Upper lobe of left lung (tissue), 6 donors: ENCODE measurements at places on chromosomes 1 and 21. TPM values are rescaled to one million over a fixed set of nuclear protein-coding genes. Genes with fewer than 3 reads are reported as not detected.

ZSWIM5 gene
- 6.3 TPM for total RNA-seq

ZBTB8A gene
- total RNA-seq, result 5.2 TPM

NTMT2 gene
- not detected for total RNA-seq

SLC30A2 gene
- 0.09 TPM for total RNA-seq

SLAMF8 gene
- 50.3 TPM for total RNA-seq

SPATA46 gene
- total RNA-seq, result not detected

CCDC30 gene
- 31.7 TPM for total RNA-seq

PROX1 gene
- 3.2 TPM for total RNA-seq

RAP1GAP gene
- total RNA-seq, result 65.2 TPM

CACNA1E gene
- 0.39 TPM for total RNA-seq

MCOLN3 gene
- total RNA-seq, result 5.5 TPM

ARMH1 gene
- total RNA-seq, result 14.0 TPM

TSACC gene
- not detected for total RNA-seq

PADI2 gene
- 21.1 TPM for total RNA-seq
